ENCODE measurements at places on chromosomes 5 and 9. TPM values are rescaled to one million over a fixed set of nuclear protein-coding genes. Genes with fewer than 3 reads are reported as not detected.

DNA sequence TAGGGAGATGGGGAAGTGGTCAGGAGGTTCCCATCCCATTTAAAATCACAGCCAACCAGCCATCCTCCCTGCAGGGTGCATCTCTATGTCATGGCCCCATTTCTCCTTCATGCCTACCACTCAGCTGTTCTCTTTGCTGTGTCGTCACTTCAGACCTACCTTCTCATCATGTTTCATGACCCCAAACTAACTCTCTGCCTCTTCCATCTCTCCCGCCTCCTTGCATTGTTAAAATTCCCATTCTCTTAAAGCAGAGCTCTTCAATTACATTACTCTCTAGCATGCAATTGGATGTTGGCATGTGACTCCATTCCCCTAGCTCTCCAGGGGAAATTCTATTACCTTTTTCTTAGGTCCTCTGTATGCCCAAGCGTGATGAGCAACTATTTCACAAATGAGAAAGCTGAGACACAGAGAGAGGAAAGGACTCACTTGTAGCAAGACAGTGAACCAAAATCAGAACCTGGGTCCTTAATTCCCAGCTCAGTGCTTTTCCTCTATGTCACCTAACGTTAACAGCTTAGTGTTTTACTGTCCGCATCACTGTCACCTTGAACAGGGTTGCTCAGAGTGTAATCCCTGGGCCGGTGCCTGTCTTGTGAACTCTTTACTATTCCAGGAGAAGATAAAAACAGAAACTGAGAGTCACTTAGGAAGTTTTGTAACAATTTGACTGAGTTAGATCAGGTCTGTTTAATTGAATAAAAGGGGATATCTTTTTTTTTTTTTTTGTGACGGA lies 28.1 kb downstream of the PDE6A start:
- no peak for DNase-seq

DNA sequence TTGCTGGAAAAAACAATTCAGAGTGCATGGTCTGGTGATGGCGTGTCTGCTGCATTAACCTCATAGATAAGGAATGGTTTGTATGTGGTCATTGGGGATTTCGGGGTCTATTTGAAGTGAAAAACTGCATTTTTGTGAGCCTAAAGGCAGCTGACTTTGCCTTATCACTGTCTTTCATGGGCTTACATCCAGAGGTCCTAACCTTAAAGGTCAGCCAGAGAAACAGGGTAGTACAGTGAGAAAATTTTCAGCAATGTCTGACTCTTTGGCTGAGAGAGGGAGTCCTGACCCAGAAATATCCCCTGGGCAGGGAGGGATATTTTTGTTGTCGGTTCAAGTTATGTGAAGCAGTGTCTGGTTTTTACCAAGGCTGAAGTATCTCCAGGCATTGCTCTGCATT lies 5.7 kb downstream of the PCSK5 start:
- DNase-seq = no peak

DNA sequence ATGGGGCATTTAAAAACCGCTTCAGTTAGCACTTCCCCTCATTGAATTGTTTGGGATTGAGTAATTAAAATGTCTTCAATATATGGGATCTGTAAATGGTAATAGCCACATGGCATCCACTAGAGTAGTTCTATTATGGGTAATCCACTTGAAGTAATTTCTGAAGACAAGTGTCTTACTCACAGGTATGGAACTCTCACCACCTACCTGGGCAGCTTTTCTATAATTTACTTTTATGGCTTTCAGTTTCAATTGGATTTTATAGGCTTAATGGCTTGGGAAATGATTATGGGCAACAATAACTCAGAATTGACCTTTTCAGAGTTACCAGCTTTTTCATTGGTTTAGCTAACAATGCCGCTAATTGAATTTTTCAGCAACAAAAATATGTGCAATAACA lies 597.9 kb downstream of the PTPRD start:
- no peak for DNase-seq

DNA sequence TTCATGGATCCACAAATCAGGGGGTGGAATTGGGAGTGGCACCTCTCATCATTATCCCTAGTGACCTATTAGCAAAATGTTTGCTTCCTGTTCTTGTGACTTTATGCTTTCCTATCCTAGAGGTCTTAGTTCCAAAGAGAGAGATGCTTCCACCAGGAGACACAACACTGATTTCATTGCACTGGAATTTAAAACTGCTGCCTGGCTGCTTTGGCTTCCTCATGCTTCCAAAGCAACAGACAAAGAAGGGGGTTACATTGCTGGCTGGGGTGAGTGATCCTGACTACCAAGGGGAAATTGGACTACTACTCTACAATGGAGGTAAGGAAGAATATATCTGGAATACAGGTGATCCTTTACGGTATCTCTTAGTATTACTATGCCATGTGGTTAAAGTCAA lies 69.2 kb upstream of the SH3GL2 start:
- DNase-seq = no peak

- DNase-seq = no peak
Observed at GRCh38 chr9:133523106-133523505, 1.7 kb downstream of the MYMK start.

GRCh38 chr9:132293145-132293721 lies 61.6 kb downstream of the SETX start:
- peak; percentile 10 for DNase-seq

- no peak for DNase-seq
Observed at GRCh38 chr5:22736443-22737003, 116.6 kb downstream of the CDH12 start.

DNA sequence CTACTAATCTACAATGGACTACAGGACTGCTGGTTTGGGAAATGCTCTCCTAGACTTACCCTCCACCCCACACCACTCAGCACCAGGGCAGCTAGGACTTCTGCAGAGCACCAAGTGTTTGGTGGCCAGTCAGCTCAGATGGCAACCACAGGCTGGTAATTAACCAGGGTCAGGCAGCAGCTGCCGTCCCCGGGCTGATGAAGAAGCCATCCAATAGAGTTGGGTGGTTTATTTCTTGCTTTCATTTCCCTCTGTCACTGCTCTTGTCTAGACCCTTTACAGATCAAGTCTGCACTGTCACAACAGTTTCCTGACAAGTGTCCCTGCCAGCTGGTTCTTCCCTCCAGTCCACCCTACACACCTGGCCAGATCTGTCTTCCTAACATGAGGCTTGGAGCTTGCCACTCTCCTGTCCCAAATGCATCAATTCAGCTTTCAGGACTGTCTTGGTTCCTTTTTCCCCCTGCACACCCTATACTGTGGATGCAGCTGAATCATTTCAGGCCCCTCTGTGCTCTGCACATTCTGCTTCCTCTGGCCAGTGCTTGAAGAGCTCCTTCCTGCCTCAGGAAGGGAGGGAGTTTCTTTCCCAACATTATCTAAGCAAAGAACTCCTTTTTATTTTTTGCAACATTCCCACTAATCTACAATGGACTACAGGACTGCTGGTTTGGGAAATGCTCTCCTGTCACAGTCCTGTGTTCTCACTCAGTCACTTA lies 30.2 kb upstream of the HSPA9 start:
- no peak for DNase-seq

DNA sequence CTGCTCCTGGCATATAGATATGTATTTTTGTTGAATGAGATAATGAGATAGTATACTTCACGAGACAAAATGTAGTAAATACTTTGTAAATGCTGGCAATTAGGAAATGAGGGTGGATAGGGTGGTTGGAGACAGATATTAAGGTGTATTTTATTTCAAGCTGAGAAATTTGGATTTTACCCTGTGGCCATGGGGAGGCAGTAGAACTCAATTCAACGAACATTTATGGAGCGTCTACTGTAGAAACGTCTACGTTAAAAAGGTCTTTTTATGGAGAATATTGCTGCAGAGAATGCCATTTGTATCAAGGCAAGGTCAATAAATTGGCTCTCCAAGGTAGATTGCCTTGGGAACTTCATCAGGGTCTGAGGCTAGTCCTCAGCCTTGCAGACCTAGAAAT lies 21.5 kb upstream of the RALGPS1 start:
- DNase-seq = no peak

DNA sequence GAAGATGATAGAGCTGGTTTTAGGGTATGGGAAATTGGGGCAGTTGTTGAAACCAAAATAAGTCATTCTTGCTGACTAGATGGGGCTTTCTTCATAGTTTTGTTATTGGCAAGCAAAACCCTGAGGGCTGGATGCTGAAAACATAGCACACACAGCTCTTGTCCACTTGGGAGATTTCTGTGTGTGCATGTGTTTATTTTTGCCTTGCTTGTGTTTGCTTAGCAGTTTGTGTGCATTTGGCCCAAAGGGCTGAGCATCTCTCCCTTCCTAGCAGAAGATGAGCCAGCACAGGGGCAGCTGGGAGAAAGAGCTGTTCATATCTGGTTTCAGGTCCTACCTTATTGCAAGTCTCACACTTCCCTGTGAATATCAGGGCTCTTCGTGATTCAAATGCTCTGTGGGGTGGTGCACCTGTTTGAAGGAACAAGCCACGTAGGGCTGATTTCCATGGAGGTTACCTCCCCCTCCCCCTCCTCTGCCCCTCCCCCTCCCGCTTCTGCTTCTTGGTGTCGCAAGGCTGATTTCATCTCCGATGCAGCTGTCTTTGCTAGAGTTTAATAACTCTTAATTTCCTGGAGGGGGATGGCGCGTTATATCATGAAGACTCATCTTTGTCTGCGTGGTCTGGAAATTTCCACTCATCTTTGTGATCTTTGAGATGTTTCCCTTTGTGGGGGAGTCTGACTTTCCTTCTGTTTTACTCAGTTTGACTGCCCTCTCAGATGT lies 296.5 kb downstream of the ARHGAP26 start:
- DNase-seq = no peak

GRCh38 chr5:7597059-7597642 lies 201.2 kb downstream of the ADCY2 start:
- no peak for DNase-seq

- DNase-seq = no peak
Observed at GRCh38 chr9:78304357-78304756, 7.4 kb downstream of the PSAT1 start.

GRCh38 chr5:80149161-80149609 lies 106.7 kb downstream of the SERINC5 start:
- no peak for DNase-seq

DNA sequence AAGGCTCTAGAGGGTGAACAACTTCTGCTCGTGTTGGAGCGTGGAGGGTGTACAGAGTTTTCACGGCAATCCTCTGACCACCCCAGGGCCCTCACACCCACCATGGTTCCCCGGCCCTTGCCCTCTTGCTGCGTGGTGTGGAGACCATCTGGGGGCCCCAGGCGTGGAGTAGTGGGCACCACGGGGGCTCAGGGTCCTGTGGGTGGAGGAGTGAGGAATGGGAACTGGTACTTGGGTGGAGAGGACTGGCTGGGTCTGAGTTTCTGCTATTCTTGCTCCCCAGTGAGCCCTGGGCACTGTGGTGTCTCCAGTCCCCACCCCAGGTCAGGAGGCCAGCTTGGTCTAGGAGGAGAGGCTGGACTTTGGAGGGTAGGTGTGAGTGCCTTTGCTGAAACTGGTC lies 21.9 kb upstream of the TRIM52 start:
- no peak for DNase-seq

GRCh38 chr5:103108086-103108485 lies 11.9 kb downstream of the GIN1 start:
- DNase-seq = no peak

DNA sequence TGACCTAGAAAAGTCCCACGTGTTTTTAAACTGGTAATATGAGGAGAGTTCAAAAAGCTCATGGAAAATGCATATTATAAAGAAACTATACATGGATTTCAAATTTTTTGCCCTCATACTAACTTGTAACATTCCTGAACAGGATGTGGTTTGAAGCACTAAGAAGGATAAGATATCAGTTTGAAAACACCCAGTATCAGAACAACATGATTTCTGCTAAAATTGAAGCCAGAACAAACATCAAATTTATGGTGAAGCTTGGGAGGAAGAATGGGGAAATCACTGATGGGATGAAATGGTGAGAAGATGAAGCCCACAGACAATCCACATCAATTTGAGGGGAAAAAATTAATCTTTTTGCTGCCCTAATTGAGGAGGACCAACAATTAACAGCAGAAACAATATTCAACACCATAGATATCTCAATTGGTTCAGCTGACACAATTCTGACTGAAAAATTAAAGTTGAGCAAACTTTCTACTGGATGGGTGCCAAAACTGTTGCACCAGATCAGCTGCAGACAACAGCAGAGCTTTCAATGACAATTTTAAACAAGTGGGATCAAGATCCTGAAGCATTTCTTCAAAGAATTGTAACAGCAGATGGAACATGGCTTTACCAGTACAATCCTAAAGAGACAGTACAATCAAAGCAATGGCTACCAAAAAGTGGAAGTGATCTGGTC lies 113.2 kb upstream of the SNX2 start:
- DNase-seq = no peak

DNA sequence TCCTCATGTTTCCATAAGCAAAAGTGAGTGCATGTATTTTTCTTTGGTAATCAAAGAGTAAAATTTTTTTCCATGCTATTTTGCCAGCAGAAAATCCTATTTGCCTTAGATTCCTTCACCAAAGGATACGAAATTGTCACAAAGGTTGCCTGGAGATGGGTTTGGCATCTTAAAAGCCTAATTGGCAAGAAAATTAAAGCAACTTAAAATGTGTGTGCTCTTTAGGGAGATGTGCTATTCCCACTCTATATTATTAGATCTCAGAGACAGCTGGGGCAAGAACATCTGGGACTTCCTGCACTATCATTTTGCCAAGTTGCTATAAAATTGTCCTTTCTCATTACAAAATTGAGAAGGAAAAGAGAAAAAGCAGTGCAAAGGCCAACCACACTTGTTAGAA lies 146.1 kb downstream of the PLCXD3 start:
- DNase-seq = no peak

- DNase-seq = no peak
Observed at GRCh38 chr9:136223871-136224640, 19.1 kb upstream of the LHX3 start.

- DNase-seq = no peak
Observed at GRCh38 chr9:134571326-134571931, 70.2 kb upstream of the COL5A1 start.

DNA sequence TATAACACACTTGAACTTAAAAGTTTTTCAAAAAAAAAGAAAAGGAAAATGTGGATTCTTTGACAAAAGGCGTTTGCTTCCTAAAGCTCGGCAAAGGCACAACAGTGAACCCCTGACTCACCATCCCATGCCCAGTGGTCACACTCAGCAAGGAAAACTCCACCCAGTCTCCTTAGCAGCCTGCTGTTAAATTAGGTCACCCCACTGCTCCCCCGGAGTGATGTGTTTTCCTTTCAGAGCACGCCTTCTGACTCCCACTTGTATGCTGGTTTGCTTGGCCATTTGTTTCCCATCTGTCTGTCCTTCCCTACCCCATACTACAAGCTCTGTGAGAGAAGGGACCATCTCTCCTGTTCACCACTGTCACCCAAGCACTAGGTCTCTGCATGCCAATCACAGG lies 23.8 kb downstream of the RETREG1 start:
- no peak for DNase-seq

DNA sequence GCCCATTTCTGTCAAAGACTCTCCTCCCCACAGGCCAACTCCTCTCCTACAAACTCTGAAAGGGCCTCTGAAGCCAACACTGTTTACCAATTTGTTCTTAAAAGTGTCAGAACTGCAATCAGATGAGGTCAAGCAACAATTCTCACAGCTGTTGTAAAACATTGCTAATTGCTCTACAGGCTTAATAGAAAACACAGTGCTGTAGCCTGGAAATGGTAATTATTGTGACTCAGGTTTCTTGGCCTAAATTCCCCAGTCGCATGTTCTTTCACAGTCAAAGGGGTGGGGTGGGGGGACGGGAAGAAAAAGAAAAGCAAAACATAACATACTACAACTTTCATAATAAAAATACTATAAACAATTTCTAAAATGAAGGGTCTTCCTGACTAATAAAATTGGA lies 343.2 kb downstream of the DMAC1 start:
- DNase-seq = no peak

The SHOC1 gene
- total RNA-seq = not detected

The MEGF10 gene
- total RNA-seq = not detected

The ACTBL2 gene
- not detected for total RNA-seq

The PTGS1 gene
- total RNA-seq = not detected

The PCDHA2 gene
- not detected for total RNA-seq

The ENTREP1 gene
- total RNA-seq = not detected

The TMCO6 gene
- total RNA-seq = 38.8 TPM

Measured in activated CD4-positive, alpha-beta T cell treated with anti-CD3 and anti-CD28 coated beads, Interleukin-2, amount 10 ng/mL, durations not matched to agents 7 days and 5 days (primary cell).